ENCODE measurements at places on chromosomes 6 and 20.

- DNase-seq: peak; percentile 77
Measured at GRCh38 chr20:34907616-34908469, 31.4 kb downstream of the ACSS2 start.

GRCh38 chr20:62911701-62912280, 14.5 kb downstream of the DIDO1 start:
- DNase-seq: no peak

GRCh38 chr6:51996296-51996947, 91.0 kb downstream of the PKHD1 start:
- DNase-seq: no peak

- DNase-seq: no peak
Measured at GRCh38 chr6:5765141-5765760, 241.5 kb downstream of the NRN1 start.

DNA sequence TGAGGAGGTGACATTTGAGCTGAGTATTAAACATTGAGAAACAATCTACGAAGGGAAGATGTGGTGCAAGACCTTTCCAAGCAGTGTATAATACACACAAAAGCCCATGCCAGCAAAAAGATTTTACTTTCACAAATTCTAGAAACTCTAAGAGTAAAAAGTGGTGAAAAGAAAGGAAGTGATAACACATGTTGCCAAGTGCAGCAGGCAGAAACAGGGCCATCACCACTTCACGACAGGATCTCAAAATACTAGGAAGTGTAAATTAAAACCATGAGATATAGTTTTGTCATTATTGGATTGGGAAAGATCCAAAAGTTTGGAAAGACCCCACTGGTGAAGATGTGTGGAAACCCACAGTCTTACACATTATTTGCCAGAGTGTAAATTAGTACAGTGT, 1.7 kb upstream of the ENTPD6 start:
- DNase-seq: no peak

GRCh38 chr20:53623454-53624211, 30.0 kb upstream of the ZNF217 start:
- no peak for DNase-seq

DNA sequence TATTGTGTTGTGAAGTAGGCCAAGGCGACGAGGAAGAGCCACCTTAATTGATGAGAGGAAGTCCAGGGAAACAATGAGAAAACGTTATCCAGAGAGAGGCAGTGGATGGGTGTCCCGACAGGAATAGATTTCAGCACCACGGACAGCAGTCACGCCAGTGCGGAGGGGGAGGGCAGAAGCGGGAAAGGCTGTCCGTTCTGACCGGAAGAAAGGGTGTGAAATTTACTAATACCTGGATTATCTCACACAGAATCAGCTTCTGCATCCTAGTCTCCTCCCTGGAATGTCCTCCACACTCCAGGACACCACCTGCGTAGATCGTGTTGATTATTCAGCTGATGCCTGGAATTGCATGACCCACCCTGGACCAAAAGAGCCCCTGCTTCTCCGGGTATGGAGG, 7.4 kb upstream of the BPIFA3 start:
- DNase-seq: no peak

GRCh38 chr20:29741894-29742698, 1515.4 kb upstream of the DEFB115 start:
- no peak for DNase-seq

DNA sequence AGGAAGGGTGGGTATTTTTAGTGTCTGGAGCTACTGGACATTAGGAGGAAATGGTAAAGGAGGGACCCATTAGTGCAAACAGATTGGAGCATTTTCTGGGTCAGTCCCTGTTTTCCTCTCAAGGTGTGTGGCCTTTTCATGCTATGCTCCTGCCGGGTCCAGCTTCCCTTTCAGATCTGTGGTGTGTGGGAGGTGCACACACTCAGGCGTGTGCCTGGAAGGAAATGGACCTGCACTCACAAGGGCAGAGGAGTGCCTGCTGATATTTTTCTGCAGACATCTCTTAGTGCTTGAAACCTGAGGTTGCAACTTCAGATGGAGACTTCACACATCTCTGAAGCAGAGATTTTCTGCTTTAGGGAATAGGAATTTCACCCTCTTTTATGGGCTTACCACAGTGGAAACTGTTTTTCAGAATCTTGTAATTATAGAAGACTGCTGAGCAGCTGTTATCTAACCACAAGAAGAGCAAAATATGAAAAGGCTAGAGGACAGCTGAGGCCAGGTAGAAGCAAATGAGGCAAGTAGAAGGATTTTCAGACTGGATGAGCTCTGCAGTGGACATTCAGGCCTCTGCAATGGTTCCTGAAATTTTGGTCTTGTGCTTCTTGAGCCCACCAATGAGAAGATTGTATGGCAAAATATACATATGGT, 764.3 kb downstream of the QKI start:
- no peak for DNase-seq

DNA sequence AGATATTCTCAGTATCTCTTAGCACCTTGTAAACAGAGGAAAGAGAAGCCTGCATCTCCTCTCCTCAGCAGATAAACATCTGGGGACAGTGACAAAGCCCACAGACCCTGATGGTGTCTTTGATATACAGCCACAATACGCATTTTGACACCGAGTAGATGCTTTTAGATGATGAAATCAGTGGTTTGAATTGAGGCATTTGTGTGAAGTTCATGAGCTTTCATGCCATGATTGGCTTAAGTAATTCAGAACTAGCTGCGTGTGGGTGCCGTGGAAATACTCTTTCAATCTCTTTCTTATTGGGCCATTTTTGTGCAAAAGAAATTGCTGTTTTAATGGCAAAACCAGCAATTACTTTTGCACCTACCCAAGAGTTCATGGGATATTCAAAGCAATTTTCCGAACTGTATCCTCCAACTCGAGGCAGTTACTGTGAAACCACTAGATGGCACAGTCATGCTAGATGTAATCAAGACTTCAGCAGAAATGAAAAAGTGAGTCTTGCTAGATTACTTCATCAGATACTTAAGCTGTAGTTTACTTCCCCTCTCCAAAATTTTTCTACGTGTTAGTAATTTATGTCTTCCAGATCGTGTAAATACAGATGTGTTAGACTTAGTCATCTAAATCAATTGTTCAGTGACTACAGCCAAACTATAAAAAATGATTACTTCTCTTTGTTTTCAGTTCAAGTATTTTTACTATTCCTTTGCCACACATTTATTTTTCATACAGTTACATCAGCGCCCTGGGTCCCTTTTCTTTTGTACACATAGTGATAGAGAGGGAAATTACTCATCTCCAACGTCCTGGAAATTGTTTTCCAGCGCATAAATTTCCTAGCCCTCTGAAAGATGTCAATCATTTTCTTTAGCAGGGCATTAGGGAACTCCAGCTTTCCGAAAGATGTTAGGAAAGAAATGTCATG, 49.4 kb downstream of the IYD start:
- peak; percentile 68 for DNase-seq

GRCh38 chr6:108750801-108751200, 97.4 kb upstream of the ARMC2 start:
- peak; percentile 80 for DNase-seq

DNA sequence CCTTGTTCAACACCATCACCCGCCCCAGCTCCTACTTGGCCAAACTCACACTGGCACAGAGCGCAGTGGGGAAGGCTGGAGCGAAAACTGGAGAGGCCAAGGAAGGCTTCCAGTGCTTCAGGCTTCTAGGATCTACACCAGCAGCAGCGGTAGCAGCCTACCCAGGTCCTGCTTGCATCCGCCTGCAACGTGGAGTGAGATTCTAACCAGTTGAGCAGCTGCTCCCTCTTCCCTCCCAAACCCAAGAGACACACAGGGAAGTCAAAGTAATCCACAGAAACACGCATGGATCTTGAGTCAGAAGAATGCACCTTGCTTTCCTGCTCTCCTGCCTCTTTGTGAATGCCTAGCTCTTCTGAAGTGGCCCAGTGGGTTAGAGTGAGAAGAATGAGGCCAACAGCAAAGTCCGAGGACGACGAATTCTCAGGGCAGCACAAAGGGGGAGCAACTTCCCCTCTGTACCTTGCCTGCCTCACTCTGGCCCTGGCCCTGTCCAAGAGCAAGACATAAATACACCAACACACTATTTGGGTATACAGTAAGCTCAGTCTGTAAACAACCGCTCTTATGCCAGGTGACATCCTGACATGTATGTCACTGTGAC, 95.9 kb upstream of the FOXQ1 start:
- DNase-seq: no peak

- DNase-seq: no peak
Measured at GRCh38 chr6:134708079-134708478, 241.8 kb downstream of the ALDH8A1 start.

DNA sequence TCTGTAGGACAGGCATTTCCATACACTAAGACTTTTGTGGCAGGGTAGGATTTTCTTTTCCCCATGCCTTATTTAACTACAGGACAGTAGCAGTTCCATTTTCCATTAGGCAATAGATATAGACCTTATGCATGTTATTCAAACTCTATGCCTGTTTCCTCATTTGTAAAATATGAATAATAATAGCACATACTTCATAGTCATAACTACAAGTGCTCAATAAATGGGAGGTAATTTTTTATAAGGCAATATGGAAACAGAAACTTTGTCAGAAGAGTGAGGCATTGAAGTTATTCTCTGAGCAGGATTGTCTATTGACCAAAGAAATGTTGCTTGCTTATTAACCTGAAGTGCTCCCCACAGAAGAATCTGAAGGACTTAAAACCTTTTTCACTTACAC, 41.9 kb upstream of the TNFRSF21 start:
- DNase-seq: no peak

DNA sequence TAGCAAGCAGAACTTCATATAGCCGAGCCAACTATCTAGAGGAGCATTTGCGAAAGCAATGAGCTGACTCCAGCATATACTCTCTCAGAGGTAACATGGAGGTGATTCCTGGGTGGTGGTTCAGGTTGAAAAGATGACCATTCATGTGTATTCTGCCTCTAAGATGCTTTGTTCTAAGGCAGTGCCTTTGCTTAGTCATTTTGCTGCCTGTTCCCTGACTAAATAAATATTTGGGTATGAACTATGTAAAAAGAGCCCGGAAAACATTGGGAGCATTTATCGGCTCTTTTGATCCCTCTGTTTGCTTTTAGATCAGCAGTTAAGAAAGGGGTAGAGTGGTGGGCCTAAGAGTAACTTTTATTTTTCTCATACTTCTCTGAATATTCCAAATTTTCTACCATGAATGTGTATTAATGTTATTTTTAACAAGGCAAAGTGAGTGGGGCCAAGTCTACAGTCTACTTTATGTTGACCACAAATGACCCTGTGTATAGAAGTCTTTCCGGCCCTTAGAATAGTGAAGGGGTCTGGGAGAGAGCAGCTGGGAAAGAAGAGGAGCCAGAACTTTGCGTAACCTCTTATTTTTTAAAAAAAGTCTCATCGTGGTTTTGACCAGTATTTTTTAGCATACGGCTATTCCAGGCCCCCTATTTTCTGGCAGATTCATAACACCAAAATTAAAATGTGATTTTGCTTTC, 206.5 kb upstream of the EYA4 start:
- DNase-seq: no peak

GRCh38 chr6:149566410-149567193, 427 bp downstream of the GINM1 start:
- no peak for DNase-seq

GRCh38 chr20:13683833-13684232, 45.1 kb upstream of the TASP1 start:
- no peak for DNase-seq

DNA sequence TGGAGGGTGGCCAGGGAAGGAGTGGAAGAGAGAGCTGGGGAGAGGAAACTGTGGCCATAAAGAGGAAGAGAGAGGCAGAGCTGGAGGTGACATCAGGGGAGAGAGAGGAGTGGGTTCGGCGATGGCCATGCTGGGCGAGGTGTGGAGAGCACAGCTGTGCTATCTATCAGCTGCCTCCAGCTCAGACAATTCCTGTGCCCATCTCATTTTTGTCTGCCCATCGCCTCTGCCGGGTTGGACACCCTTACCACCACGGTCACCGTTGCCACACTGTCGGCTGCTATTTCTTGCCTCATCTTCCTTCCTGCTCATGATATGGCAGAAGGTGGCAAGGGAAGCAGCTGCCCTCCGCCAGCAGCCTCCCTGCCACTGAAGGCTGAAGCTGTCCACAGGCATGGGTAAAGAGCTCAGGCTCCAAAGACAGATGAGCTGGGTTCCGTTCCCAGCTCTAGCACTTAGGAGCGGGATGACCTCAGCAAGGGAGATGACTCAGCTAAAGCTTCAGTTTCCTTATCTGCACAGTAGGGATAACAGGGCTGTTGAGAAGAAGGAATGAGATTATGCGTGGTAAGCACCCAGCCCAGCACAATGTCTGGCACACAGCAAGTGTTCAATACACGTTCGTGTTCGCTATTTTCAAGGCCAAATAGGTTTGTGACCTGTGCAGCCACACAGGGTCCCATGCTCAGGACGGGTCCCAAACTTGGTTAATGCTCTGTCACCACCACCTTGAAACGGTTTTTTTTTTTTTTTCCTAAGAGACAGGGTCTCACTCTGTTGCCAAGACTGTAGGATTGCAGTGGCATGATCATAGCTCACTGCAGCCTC, 21.9 kb upstream of the TAF8 start:
- DNase-seq: no peak

DNA sequence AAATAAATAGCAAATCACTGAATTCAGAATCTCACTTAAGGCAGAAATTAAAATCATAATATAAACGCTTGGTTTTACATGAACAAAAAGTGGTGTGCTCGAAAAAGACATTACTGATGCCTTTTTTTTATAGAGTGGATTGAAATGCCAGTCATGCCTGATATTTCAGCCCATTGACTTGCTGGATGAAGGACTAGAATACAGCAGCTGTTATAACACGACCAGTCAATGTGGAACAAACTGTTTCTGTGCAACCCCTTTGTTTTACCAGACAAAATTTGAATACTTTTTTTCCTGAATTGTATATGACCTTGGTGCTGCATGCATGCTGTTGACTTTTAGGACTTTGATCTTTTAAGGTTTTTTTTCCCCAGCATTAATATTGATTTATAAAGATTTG, 150.0 kb downstream of the QKI start:
- no peak for DNase-seq

DNA sequence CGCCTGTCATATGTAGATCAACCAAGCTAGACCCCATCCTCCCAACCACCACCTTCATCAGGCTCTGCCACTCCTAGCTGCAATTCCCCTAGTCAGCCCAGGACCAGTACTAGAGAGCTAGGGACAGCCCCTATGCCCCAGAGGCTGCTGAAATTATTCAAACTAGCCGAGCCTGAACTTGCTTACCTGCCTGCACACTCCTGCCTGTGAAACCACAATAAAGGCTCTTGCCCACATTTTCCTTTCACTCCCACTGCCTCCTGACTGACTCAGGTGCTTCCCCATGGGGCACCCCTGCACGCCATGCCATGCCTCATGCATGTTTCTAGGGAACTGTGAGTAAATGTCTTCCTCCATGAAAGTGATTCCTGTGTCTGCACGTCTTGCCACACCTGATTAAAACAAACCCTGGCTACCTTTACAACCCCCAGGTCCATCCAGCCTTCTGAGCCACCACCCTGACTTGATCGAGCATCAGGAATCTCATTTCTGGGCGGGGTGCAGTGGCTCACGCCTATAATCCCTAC, 66.5 kb upstream of the IER3 start:
- no peak for DNase-seq

DNA sequence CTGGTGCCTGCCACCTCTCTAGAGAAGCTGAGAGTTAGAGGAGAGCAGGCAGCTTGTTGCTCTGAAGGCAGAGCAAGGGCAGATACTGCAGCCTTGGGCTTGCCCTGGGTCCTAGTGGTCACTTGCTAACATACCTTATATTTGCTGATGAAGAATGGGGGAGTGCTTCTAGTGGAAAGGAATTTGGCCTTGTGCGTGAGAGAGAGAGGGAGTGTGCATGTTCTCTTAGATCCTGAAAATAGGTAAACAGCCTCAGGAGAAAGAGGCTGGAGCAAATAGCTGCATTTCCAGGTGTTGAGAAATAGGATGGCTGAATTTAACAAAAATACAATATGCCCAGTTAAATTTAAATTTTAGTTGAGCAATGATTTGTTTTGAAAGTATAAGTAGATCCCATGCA, 724.5 kb upstream of the FLRT3 start:
- no peak for DNase-seq

All from GM04503 (cell line).